Inflammatory macrophage treated with lipopolysaccharide for 1 hour (primary cell): ENCODE measurements at places on chromosomes 1 and 21.

- DNase-seq: no peak
These were observed 10.1 kb downstream of the EXTL1 start for GRCh38 chr1:26031611-26032220.

DNA sequence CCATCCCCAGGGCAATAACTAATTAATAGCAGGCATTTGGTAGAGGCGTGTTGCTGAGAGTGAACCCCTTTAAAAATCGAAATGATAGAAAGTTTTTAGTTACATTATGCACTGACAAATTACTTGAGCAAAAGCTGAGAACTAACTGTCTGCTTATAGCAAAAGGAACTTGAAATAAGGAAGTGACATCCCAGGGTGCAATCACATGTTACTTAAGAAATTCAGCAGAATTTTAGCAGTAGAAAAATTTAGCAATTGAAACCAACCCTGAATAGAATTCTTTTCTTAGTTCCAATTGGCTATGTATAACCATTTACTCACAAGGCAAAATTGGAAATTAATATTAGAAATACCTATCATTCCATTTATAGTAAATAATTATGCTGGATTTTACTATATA is 139.5 kb upstream of the SAMSN1 start:
- peak; percentile 85 for DNase-seq

- DNase-seq: peak; percentile 81
These were observed 39.1 kb downstream of the TYW3 start for GRCh38 chr1:74771913-74772515.

GRCh38 chr1:14600405-14601112 is 2.1 kb downstream of the KAZN start:
- DNase-seq: no peak

DNA sequence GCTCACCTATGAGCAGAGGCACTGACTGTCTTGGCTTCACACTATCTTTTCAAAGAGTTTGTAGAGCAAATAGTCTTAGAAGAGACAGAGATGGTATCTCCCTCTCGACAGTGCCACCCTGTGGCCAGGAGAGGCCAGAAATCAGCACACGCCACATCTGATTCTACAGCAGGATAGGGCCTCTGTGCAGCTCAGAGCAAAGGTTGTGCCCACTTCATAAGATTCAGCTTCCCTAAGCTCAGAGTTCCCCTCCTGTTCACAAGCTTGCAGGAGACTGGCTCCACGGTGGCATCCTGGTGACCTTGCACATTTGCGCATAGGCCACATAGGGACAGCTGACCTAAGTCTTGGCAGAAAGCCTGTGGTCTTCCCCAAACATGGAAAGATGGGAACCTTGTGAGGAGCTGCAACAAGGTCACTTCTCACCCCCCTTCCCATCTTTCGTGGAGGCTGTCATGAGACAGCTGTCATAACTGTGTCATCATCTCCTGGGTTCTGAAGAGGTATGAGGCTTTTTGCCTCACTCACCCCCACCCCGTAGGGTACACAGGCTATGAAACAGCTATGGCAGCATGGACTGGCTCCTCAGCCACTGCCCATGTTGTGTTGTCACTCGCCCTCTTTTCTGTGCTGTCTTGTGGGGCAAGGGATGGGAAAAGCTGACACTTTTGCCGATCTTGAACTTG is 3.0 kb downstream of the ITLN2 start:
- peak; percentile 84 for DNase-seq

GRCh38 chr1:119006406-119007279 is 18.5 kb upstream of the TBX15 start:
- DNase-seq: no peak
